ENCODE measurements at places on chromosomes 7 and 10. TPM values are rescaled to one million over a fixed set of nuclear protein-coding genes. Genes with fewer than 3 reads are reported as not detected.

DNA sequence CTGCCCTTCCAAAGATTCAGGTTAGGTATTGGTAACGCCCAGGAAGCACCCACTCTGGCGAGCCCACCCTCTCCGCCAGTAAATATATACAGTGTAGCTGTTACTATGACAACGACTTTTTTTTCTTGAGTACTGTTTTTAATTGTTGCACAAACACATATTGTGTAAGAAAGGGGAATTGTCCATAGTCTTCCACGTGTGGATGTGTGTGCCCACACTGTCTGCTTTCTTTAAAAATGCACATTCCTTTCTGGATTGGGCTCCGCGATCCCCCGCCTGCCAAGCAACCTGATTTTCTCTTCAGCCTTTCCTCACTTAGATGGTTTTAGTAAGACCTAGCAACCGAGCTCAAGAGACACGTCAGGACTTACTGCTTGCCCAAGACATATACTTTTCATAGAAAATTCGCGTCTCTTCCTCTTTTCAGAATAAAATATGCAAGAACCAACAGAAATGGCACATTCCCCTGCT lies 247.8 kb downstream of the EBF3 start:
- no peak for DNase-seq

DNA sequence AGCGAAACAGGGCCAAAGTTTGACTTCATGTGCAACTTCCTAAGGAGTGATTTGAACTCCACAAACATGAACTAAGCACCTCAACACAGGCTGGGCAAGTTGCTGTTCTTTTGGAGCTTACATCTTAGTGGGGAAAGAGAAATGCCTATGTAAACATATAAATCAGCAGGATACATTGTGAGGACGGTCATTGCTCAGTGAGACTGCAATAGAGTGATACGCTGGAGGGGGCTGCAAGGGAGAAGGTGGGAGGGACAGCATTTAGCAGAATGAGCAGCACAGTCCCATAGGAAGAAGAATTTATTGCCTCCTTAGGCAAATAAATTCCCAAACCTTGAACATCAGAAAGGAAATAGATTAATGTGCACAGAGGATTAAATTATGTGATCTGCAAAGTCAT lies 90.0 kb downstream of the EGFR start:
- no peak for DNase-seq

DNA sequence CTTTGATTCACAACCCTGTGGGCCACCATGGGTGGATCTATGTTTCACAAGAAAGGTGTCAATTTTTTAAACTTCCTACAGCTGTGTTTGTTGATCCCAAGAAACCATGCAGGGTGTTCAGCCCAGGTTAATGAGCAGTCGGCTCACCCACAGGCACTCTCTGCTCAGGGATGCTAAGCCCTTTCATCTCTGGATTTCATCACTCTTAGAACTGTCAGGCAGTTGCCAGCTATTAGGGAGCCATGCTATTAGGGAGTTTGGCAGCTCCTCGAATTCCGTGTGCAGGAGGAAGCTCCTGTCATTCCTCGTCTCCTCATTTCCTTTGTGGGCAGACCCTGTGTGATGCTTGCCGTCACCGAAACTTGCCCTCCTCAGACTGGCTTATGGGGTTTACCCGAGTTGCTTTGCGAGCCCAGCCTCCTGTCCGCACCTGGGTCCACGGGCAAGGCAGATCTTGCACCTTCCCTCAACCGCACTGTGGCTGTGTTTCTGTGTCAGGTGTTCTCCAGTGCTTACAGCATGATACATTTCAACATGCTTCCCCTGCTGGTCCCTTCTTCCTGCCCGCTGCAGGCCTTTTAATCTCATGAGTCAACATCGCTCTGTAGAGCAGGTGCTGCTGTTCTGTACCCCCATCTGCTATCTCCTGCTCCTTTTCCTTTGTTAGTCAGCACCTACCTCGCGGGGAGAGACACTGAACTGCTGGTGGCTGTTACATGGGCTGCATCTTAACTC lies 509.8 kb downstream of the SUGCT start:
- no peak for DNase-seq

DNA sequence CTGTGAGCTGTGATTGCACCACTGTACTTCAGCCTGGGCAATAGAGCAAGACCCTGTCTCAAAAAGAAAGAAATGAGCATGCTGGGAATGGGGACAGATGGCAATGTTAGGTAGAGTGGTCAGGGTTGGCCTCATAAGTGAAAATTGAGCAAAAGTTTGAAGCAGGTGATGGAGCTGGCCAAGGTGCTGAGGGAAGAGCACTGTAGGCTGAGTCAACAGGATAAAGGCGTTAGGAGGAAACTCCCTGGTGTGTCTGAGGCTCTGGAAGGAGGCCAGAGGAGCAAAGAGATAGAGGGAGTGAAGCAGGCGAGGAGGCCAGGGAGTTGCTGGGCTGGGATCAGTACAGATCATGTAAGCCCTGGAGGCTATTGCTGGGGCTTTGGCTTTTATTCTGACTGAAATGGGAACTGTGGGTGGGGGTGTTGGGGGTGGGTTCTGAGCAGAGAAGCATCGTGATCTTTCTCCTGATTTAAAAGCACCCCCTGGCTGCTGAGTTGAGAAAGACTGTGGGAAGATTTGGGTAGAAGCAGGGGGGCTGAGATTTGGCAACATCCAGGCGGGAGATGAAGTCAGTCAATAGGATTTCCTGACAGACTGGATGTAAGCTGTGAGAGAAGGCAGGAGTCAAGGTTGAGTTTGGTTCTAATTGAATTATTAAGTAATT lies 52.5 kb upstream of the VKORC1L1 start:
- no peak for DNase-seq

DNA sequence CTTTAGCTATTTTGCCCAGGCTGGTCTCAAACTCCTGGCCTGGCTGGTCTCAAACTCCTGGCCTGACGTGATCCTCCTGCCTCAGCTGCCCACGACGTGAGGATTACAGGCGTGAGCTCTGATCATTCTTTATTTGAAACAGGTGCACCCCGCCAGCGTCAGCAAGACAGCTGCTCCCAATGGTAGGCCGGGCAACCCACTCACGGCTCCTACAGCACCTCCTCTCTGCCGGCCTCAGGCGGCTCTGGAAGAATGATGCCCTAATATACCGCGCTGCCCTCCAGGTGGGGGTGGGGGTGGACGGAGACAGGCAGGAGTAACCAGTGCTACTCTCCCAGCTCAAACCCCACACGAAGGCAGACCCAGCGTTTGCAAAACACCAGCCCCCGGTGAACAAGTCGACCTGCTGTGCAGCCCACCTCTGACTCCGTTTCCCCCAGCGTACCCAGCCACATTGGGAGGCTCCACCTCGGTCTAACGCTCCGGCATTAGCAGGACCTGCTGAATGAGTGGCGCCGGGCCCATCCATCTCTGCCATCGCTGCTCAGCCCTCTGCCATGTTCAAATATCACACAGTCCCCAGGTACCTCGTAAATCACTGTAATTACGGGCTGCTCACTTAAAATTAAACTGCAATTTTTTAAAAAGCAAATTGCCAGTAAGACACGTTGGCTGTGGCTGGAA lies 148.6 kb downstream of the ELFN1 start:
- no peak for DNase-seq

DNA sequence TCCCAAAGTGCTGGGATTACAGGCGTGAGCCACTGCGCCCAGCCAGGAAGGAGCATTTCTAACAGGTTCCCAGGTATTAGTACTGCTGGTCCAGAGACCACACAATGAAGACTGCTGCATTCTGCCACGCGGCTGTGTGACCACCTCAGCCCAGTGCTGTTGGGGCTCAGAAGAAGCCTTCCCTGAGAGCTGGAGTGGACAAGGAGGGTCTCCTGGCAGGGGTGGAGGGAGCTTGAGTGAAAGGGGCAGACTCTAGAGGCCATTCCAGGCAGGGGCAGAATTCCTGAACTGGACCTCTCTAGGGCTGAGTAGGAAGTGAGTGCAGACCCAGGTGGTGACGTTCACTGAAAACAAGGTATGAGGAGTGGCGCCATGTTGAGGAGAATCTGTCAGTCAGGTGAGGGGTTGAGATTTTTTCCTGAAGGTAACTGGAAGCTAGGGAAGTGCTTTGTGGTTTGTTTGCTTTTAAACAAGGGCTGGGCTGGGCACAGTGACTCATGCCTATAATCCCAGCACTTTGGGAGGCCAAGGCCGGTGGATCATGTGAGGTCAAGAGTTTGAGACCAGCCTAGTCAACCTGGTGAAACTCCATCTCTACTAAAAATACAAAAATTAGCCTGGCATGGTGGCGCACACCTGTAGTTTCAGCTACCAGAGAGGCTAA lies 67.6 kb downstream of the TACC2 start:
- DNase-seq, result no peak

DNA sequence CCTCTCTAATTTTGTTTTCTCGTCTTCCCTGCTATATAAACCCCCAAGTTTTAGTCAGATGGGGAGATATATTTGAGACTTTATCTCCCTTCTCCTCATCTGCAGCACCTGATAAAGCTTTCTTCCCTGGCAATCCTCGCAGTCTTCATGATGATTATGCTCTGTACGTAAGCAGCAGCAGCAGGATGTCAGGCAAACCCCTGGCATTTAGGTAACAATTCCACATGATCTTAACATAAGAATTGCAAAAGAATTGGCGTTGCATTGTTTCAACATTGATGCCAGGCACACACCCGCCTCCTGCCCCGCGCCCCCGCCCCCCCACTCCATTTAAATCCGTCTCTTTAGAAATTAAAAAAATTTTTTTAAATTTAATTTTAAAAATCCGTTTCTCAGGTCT lies 6.1 kb downstream of the PKD1L1 start:
- no peak for DNase-seq

- DNase-seq, result no peak
Measured at GRCh38 chr7:85078181-85078580, 108.7 kb downstream of the SEMA3D start.

DNA sequence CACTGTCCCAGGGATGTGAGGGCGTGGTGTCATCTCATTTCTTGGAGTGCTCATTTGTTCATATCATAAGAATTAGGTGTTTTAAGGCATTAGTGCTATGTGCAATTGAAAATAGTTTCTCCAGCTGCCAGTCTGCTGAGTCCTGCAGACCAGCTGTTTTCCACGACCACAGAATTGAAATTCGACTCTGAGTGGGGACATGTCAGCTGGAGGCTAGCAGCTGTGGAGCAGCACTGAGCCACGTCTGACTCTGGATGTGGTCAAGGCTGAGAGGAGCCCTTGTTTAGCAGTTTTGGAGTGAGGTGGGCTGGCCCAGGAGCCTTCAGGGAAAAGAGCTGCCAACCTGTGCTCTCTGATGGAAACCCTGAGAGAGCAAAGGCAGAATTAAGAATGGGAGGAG lies 156.3 kb upstream of the GRB10 start:
- DNase-seq, result no peak

- DNase-seq, result no peak
Measured at GRCh38 chr10:61608255-61609033, 54.3 kb upstream of the CABCOCO1 start.

GRCh38 chr10:74738052-74738451 lies 88.3 kb upstream of the KAT6B start:
- no peak for DNase-seq

- no peak for DNase-seq
Measured at GRCh38 chr7:151317936-151318335, 23.7 kb upstream of the NUB1 start.

- no peak for DNase-seq
Measured at GRCh38 chr10:110355922-110356627, 51.4 kb upstream of the SMNDC1 start.

DNA sequence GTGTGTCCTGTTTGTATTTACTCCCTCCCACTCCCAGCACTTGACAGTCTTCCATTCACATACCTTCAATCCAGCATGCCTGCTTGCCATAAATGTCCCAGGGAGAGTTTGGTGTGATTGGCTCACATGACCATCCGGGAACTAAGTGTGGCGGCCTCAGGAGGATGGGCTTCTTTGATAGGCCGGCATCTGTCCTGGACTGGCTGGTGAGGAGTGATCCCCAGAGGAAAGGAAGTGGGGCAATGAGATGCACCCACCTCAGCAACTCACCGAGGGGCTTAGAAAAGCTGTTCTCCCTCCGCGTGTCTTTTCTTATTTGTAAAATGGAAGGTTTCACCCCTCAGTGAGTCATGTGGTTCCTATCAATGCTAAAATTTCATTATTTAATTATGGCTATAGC lies 14.9 kb upstream of the EBF3 start:
- no peak for DNase-seq

- no peak for DNase-seq
Measured at GRCh38 chr7:32263611-32264010, 193.4 kb upstream of the PDE1C start.

DNA sequence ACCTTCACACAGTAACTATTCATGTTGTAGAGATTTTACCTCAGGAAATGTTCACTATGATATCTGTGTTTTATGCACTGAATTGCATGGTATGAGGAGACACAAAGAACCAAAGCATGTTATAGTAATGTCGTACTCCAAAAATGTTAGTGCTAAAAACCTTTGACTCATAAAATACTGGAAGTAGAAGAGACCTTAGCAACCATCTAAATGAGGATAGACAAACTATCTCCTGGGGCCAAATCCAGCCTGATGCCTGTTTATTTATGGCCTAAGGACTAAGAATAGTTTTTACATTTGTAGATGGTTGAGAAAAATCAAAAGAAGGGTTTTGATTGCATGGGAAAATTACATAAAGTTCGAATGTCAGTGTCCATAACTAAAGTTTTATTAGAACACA lies 535.1 kb downstream of the INHBA start:
- no peak for DNase-seq

DNA sequence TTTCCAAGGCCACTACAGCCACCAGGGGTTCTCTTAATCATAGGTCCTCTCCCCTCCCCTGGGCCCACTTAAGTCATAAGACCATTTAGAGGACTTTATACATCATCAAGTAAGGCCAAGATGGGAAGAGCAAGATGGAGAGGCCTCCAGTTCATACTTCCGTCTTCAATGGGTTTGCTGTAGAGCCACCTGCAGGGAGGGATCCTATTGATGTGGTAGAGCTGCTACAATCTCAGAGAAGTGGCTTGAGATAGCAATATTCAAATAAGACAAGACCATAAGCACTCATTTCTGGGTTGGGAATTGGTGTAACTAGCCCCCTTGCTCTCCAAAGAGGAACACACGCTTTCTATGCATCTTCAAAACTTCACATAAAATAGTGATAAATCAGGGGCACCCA lies 214.2 kb downstream of the PLXNA4 start:
- no peak for DNase-seq

PON1 gene
- not detected for total RNA-seq

PIK3CG gene
- 1.6 TPM for total RNA-seq

OR9A2 gene
- 0.22 TPM for total RNA-seq

SEMA4G gene
- 0.86 TPM for total RNA-seq

HYAL4 gene
- not detected for total RNA-seq

KCP gene
- total RNA-seq, result 0.11 TPM

CHN2 gene
- 17.7 TPM for total RNA-seq

TYSND1 gene
- total RNA-seq, result 5.9 TPM
